ENCODE measurements at places on chromosomes 13 and 19.

GRCh38 chr19:49161987-49162386, 4.4 kb downstream of the TRPM4 start:
- no peak for DNase-seq

- no peak for DNase-seq
Observed at GRCh38 chr13:21960108-21960507, 289.2 kb downstream of the FGF9 start.

DNA sequence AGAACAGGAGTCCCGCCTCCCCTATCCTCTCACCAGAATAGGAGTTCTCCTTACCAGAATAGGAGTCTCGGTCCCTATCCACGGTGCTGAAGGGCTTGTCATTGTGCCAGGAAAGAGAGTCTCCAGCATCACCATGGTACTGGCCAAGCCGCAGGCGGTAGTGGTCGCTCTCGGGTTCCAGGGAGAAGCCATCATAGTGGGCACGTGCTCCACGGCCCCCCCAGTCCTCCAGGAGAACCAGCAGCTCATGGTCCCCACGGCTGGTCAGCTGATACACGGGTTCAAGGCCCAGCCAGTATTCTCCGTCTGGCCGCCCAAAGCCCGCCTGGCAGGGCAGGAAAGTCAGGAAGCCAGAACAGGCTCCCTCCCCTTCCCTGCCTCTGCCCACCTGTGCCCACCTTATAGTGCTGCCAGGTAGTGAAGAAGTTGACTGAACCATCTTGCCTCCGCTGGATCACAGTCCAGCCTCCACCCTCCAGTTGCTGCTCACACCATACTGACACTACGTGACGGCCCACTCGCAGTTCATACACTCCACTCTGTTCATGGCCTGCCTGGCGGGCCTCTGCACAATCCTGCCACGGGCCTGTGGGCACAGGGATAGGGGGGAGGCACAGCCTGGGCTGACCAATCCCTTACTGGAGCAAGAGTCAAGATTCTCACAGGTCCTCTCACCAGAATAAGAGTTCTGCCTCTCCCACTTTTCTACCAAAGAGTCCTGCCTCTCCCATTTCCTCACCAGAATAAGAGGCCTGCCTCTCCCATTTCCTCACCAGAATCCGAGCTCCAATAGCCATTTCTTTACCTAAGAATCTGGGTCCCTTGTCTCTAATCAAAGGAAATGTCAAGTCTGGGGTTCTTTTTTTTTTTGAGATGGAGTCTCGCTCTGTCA, 7.4 kb downstream of the SHFL start:
- no peak for DNase-seq

GRCh38 chr19:1072371-1073015, 5.5 kb downstream of the ARHGAP45 start:
- no peak for DNase-seq

GRCh38 chr13:33188093-33188882, 97.3 kb downstream of the STARD13 start:
- DNase-seq = no peak

- no peak for DNase-seq
Observed at GRCh38 chr19:1324806-1325567, 39.3 kb downstream of the EFNA2 start.

GRCh38 chr19:22026687-22027086, 15.9 kb upstream of the ZNF208 start:
- DNase-seq = no peak

- no peak for DNase-seq
Observed at GRCh38 chr19:48950830-48951519, 3.7 kb upstream of the BAX start.

- DNase-seq = no peak
Observed at GRCh38 chr19:30587869-30588268, 215.7 kb downstream of the ZNF536 start.

GRCh38 chr13:31431722-31432137, 232.0 kb downstream of the B3GLCT start:
- peak; percentile 6 for DNase-seq

DNA sequence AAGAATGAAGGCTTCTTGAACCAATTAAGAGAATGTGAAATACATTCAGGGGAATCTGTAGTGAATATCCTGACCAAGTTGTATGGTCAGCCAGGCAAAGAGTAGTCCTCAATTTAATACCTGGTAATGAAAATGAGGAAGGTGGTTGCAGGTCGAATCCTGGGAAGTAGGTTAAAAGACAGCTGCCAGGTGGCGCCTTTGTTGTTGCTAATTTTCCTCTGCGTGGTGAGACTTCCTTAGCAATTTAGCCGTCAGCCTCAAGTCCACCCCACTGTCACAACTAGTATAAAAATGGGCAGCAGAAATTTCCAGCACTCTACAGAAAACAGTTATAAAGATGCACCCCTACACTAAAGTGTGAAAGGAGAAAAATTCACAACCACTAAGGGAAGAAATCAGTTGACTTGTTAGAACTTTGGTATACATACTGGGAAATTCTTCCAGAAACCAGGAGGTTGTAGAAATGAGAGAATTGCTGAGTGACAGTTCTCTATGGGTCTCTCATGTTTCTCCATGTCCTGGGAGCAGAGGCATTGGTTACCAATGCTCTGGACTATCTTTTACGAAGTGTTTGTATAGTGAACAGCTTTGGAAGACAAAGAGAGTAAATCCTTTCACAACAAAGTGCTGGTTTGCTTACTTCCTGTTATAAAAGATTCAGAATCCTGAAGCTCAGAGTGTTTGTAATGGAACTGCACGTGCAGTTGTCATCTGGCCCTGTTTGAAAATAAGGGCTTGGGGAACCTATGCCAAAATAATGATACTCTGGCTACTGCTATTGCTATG, 235.9 kb downstream of the NHLRC3 start:
- no peak for DNase-seq

- no peak for DNase-seq
Observed at GRCh38 chr13:112175162-112176075, 108.5 kb downstream of the SOX1 start.

GRCh38 chr13:36559375-36559774, 114.4 kb upstream of the SERTM1 start:
- DNase-seq = no peak

- DNase-seq = peak; percentile 40
Observed at GRCh38 chr19:19410553-19411550, 5.4 kb downstream of the GATAD2A start.

DNA sequence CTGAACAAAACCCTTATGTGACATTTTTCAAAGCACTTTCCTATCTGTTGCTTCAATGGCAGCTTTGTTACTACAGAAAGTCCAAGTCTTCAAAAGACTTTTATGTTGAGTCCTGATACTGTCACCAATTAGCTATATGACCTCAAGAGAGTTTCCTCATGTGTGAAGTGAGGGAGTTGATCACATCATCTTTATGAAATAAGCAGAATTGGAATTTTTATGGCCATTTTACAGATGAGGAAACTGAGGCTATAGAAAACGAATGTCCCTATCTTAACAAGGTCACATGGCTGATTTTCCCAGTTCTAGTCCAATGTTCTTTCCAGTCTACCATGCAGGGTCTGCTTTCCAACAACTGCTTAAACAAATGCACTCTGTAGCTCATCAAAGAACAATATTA, 2.6 kb downstream of the TNFRSF19 start:
- DNase-seq = no peak

DNA sequence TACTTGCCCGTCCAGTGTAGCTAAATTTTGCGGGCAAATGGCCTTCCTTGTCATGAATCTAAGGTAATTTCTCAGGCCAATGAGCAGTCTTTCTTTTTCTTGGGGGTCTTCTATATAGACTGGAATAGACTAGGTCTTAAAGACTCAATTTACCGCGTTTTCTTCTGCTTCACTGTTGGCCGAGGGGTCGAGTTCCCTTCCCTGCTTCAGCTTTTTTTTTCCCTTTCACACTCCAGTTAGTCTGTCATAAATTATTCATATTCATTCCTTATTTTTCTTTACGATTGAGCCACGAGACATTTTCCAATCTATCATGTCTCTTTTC, 276 bp downstream of the ALG11 start:
- no peak for DNase-seq

- DNase-seq = no peak
Observed at GRCh38 chr13:33168321-33168960, 117.1 kb downstream of the STARD13 start.

DNA sequence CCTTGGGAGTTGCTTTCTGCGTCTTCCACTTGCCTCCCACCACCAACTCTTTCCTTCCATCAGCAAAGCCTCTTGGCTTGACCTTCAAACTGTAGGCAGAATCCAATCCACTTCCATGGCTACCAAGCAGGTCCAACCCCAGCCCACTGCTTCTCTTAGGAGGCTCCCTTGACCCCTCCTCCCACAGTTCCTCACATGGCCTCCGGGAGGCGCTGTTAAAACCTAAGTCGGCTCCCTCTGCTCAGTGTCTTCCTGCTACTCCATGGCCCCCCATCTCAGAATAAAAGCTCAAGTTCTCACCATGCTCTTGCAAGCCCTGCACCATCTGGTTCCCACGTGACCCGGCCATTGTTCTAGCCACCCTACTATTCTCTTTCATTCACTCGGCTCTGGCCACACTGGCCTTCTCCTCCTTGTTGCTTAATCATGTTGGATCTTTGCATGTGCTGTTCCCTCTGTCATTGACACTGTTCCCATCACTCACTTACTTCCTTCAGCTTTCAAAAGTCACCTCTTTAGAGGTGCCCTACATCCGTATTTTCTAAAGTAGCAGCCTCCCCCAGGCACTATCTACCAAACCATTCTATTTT, 7.5 kb downstream of the IZUMO2 start:
- no peak for DNase-seq

GRCh38 chr19:5470264-5470671, 15.1 kb downstream of the ZNRF4 start:
- no peak for DNase-seq

DNA sequence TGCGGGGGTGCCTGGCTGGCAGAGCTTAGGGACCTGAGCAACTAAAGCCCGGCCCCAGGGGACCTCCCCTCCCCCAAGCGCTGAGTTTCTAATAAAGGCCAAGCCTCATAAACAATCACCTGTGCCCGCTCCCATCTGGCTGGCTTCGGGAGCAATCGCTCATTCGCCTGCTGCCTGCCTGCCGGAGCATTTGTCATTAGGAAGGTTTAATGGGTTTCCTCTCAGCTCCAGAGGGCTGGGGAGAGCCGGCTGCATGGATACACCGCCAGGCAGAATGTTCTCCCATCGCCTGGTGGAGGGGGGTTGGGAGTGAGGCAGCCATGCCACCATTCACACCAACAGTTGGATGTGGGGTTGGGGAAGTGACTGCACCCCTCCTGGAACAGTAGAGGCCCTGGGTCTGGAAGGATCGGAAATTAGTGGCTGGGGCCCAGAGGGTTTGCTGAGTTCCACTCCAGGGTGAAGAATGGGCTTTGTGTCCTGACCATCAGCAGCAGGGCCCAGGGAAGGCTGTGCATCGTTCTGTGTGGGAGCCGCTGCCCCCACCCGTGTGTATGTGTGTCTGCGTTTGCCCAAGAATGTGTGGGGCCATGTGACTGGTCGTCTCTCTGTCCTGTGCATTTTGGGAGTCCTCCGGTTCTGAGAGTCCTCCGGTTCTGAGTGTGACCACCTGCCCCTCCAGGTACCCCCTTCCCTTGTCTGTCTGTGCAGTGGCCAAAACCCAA, 15.3 kb downstream of the PIN1 start:
- no peak for DNase-seq

- DNase-seq = no peak
Observed at GRCh38 chr13:93786846-93787489, 560.4 kb downstream of the GPC6 start.

DNA sequence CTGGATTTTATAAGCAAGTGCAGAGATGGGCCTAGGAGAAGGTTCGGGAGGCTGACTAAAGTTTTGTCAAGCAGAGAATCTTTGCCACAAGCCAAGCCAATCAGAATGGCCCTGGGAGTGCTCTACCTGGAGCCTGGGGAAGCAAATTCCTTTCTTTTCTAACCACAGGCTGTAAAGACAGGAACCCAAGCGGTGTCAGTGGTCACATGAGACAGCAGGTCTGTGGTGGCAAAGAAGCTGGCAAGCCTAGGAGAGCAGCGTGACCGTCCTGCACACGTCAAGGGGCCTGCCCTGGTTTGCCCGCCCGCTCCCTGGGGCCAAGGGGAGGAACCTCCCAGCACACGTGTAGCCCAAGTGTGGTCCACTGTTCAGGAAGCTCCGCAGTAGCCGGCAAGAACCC, 90.8 kb downstream of the IPO5 start:
- no peak for DNase-seq

- no peak for DNase-seq
Observed at GRCh38 chr13:77861741-77862140, 56.9 kb downstream of the EDNRB start.

- no peak for DNase-seq
Observed at GRCh38 chr19:48859711-48860572, 8.5 kb downstream of the PLEKHA4 start.

DNA sequence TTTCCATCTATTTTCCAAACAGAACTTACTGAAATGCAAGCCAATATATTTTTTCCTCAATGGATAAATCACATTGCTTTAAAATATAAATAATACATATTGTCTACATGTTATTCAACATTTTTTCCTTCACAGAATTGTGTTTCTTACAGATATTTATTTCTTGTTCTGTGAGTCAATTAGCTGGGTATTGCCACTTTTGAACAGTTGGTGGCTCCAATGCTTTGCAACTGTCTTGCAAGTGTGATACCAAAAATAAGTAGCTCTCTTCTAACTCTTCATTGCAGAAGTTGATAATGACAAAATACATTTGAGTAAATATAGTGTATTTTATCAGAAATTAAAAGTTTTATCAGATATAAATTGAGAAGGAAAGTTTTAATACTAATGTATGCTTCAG, 17.1 kb upstream of the GPC5 start:
- DNase-seq = no peak

- no peak for DNase-seq
Observed at GRCh38 chr13:31890946-31891345, 140.6 kb upstream of the FRY start.

DNA sequence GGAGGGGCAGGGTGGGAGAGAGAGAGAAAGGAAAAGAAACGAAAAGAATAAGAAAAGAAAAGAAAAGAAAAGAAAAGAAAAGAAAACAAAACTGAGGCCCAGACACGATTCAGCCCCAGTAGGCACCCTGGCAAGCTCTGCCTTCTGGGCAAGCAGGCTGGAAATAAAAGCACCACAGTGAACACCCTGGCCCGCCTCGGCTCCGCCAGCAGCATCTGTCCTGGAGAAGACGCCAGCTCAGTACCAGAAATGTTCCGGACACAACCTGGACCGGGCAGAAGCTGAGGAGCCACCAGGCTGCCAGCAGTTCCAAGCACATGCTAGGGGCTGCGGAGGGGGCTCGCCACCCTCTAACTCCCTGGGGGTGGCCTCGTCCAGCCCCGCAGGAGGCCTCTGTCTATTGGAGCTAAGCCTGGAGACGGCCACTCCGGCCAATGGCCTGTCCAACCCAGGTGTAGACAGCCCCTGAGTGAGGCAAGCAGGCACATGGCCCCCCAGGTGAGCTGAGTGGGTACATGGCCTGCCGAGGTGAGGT, 11.4 kb upstream of the CPAMD8 start:
- no peak for DNase-seq

- DNase-seq = no peak
Observed at GRCh38 chr19:51739466-51740213, 12.0 kb downstream of the FPR1 start.

DNA sequence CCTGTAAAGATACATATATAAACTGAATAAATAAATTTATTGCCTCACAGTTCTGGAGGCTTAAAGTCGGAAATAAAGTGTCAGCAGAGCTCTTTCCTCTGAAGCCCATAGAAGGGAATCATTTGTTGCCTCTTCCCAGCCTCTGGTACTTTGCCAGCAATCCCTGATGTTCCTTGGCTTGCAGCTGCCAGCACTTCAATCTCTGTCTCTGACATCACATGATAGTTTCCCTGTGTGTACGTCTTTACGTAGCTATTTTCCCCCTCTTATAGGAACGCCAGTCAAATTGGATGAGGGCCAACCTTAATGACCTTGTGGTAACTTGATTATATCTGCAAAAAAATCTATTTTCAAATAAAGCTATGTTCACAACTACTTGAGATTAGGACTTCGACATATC, 250.9 kb downstream of the LIG4 start:
- no peak for DNase-seq

Data from stimulated activated CD8-positive, alpha-beta memory T cell treated with anti-CD3 and anti-CD28 coated beads, Interleukin-7, amount 100 ng/mL, for 48 hours (primary cell).